Posterior vena cava (tissue), 2 donors: ENCODE measurements at places on chromosomes 3 and 15. TPM values are rescaled to one million over a fixed set of nuclear protein-coding genes. Genes with fewer than 3 reads are reported as not detected.
A peak's percentile ranks its signal among the peaks of the same experiment; 100 is the strongest.

GRCh38 chr3:139353920-139354556 lies 10.2 kb downstream of the MRPS22 start:
- DNase-seq, result no peak

- no peak for DNase-seq
These were observed 186.9 kb upstream of the STAC start for GRCh38 chr3:36193448-36193847.

GRCh38 chr3:127137757-127138536 lies 55.0 kb upstream of the PRR23E start:
- no peak for DNase-seq

Gene TMOD2
- total RNA-seq, result 15.3 TPM

GRCh38 chr3:181076558-181076957 lies 87.0 kb upstream of the DNAJC19 start:
- DNase-seq, result no peak

Gene ANKRD34C
- 0.14 TPM for total RNA-seq

Gene FMN1
- total RNA-seq, result 20.2 TPM

Gene DAZL
- not detected for total RNA-seq

GRCh38 chr15:57540736-57541135 lies 51.0 kb upstream of the MYZAP start:
- no peak for DNase-seq

GRCh38 chr15:63319065-63319464 lies 41.7 kb downstream of the APH1B start:
- no peak for DNase-seq

Gene CCR2
- total RNA-seq, result 2.5 TPM

GRCh38 chr3:158097593-158098308 lies 8.5 kb downstream of the SHOX2 start:
- DNase-seq, result peak; percentile 86

DNA sequence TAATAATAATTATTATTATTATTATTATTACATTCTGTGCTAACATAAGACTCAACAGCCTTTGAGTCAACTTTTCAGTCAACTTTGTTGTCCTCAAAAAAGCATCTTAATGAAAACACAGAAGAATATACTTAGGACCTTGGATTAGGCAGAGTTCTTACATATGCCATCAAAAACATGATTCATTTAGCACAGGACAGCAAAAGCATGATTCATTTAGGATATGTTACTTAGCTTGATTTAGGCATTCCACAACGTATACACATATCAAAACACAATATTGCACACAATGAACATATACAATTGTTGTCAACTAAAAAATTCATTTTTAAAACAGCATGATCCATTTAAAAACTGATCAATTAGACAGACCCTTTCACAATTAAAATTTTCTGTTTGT lies 213.0 kb downstream of the FMN1 start:
- DNase-seq, result no peak

Gene SI
- total RNA-seq, result not detected

- DNase-seq, result no peak
These were observed 7.1 kb downstream of the MYEF2 start for GRCh38 chr15:48170981-48171380.

GRCh38 chr3:176780766-176781165 lies 416.5 kb downstream of the TBL1XR1 start:
- DNase-seq, result no peak

Gene TOP2B
- 84.7 TPM for total RNA-seq

Gene SLC9C1
- 1.4 TPM for total RNA-seq

GRCh38 chr3:14614862-14615261 lies 36.7 kb upstream of the CCDC174 start:
- no peak for DNase-seq

- DNase-seq, result no peak
These were observed 82.2 kb upstream of the EPHA3 start for GRCh38 chr3:89025185-89025584.

GRCh38 chr3:98552232-98553020 lies 20.6 kb downstream of the GPR15 start:
- DNase-seq, result no peak

DNA sequence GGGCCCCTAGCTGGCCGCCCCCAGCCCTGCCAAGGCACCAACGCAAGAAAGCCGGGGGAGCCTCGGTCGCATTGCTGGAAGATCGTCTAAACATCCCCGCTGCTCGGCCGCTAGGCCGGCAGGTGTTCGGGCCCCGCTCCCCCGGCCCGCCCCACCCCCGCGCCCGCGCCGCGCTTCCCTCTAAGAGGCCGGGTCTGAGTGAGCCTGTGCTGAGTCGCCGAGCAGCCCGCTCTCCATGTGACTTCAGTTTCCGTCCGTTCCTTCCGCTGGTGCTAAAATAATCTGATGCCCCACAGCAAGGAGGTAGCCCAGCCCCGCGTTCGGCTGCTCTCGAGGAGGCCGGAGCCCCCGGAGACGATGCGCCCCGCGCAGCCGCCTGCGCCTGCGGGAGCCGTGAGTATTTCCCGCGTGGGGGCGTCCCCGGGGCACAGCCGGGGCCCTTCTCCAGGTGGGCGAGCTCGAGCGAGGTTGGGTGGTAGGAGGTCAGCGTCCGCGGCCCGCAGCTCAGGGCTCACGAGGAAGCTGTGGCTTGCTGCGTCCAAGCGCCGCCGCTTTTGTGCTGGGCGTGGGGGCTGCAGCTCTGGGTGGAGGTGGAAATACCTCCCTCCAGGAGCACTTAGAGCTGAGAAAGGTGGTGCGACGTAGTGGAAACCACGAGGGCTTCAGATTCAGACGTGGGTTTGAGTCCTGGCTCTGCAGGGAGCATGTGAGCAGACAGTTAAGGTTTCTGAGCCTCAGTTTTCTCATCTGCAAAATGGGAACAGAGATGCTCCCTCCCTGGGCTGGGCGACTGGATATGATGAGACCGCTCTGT lies at the start of gene NRROS:
NRROS (plus strand) TSS at position 212 of the 814 bp plus-strand sequence. CDS start 14,846 bp downstream, outside the sequence.
- peak; percentile 90 for DNase-seq

Gene OR5K2
- total RNA-seq, result not detected

Gene SNX1
- total RNA-seq, result 114 TPM

DNA sequence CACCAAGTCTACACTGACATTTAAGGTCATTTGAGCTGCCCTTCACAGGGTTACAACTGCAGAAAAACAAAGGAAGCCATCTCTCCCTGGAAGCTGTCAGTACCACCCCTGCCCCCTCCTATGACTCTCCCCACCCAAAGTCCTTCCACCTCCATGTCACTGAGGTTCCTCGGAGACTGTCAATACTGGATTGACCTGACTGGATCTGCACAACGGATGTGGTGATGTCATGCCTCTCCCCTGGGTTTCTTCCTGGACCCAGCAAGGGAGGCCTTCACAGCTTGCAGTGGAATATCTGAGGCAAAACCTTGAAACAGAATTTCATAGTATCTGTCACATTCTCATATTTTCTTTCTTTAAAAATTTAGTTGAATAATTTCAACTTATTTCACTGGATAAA lies 153.5 kb downstream of the CLSTN2 start:
- no peak for DNase-seq

GRCh38 chr3:46693892-46694226 lies 380 bp upstream of the ALS2CL start:
- no peak for DNase-seq

GRCh38 chr15:37767841-37768455 lies 166.5 kb upstream of the TMCO5A start:
- DNase-seq, result no peak

Gene MUC4
- total RNA-seq, result not detected

DNA sequence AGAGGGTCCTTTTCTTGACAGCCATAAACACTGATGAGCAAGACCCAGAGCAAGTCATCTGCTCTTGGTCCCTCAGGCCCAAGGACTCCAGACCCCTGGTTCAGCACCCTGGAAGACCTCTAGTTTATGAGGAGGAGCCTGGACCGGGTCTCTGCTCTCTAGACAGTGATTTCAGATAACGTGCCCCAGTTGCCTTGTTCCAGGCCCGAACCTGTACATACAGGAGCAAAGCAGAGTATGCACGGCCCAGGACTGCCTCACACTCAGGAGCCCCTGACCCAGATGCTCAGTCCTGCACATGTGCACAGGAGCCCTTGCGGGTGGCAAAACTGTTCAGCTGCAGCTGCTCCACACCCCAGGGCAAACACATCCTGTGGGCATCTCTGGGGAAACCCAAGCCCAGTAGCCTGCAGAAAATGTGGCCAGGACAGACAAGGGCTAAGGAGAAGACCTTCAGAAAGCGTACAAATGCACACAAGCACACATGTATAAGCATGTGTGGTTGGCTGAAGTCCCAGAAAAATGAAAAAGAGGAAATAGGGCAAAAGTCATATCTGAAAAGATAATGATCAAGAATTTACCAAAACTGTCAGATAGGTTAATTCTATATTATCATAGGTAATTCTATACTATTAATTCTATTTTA lies 59.9 kb upstream of the CORO2B start:
- no peak for DNase-seq

GRCh38 chr15:25766417-25766816 lies 96.7 kb downstream of the ATP10A start:
- no peak for DNase-seq

DNA sequence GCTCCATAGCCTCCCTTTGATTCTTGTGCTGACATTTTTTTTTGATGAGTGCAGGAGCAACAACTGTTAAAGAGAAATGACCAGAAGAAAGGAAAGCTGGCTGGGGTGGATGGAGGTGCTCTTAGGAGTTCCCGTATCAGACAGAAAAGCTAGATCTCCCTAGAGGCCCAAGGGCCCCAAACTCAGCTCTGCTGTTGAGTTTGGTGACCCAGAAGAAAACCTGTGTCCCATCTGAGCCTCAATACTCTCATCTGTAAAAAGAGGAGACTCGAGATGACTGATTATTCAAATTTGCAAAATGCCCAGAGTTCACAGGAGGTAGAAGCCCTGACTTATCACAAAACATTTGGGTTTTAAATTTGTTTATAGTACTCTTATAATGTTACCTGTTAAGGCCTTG lies 142.4 kb downstream of the TIGIT start:
- no peak for DNase-seq

GRCh38 chr3:144463911-144464310 lies 492.3 kb downstream of the DIPK2A start:
- no peak for DNase-seq

GRCh38 chr15:51401051-51401780 lies 59.8 kb downstream of the GLDN start:
- no peak for DNase-seq

DNA sequence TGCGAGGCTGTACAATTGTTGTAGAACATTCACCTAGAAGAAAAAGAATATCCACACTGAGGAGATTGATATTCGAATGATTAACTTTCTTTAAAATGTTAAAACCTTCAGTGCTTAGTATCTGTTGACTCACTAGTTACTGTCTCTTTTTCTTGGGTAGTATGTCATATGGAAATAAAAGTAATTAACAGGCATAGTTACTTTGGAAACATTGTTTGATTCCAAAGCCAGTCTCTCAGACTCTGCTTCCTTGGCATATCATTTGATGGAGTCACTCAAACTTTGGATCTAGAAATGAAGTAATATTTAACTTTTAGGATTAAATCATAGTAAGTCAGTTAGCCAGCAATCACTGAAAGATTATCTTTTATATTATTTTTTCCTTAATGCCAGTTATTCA lies 63.4 kb downstream of the MAP2K5 start:
- DNase-seq, result no peak

Gene MOBP
- not detected for total RNA-seq

DNA sequence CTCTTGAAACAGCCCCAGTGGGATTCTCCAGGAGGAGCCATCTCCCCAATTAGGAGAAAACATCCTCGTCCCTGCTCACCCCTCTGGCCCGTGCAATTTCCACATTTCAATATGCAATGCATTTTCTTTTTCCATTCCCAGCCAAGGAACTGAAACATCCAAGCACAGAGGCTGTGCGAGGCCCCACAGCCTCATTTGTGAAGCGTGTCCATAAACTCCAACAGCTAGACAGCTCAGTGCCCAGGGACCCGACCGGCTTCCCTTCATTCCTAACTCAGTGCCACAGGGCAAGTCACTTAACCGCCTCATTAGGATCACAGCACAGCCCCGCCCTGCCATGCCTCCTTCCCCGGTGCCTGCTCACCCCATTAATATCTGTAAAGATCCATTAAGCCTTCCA lies 204.2 kb upstream of the IGF1R start:
- DNase-seq, result no peak

GRCh38 chr15:45187894-45188830 lies at the start of gene SHF:
TSS of gene SHF (minus strand) at chr15:45187966. CDS start at chr15:45187951, 15 bp downstream.
- no peak for DNase-seq

DNA sequence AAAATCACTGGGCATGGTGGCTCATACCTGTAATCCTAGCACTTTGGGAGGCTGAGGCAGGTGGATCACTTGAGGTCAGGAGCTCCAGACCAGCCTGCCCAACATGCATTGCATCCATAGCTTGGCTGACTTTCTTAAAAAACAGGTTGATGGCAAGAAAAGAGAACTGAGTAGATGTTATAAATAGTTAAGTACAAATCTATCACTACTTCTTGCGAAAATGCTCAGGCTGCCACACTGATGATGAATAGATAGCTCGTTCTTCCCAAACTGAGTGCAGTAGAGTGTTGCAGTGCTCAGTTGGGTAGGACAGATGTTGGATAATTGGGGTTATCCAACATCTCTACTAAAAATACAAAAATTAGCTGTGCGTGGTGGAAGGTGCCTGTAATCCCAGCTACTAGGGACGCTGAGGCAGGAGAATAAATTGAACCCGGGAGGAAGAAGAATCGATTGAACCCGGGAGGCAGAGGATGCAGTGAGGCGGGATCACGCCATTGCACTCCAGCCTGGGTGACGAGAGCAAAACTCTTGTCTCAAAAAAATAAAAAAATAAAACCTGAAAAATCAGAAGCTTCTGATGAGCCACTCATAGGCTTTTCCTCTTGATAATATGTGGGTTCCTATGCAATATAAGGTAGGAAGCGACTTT lies 1.2 kb downstream of the BTLA start:
- no peak for DNase-seq

Gene KCNAB1
- total RNA-seq, result 14.0 TPM

Gene ALDH1L1
- 5.6 TPM for total RNA-seq

GRCh38 chr3:105526360-105527111 lies 159.8 kb downstream of the ALCAM start:
- DNase-seq, result no peak

DNA sequence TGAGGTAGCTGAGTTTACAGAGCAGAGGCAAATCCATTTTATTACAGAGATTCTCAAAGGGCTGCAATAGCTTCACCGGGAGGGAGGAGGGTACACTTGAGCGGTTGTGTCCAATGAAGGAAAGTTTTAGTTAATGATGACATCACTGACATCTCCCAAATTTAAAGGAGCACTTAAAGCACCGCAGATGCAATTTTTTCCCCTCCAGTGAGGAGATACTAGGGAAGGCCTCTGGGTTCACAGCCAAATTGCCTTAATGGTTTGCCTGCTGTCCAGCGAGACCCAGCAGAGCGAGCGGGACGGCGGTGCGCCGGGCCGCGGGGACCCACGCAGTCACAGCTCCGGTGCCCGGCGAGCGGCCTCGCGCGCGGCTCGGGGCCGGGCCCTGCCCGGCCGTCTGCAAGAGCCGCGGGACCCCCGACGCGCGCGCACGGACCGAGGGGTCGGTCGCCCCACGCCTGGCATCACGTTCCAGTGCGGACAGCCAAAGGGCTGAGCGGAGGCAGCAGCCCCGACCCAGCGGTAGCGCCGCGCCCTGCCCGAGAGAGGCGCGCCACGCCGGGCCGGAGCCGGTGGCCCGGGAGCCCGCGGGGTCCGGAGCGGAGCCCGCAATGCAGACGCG lies 160.5 kb upstream of the CHRNA7 start:
- no peak for DNase-seq
